GM12892 (cell line): ENCODE measurements at places on chromosomes 3 and 15.

DNA sequence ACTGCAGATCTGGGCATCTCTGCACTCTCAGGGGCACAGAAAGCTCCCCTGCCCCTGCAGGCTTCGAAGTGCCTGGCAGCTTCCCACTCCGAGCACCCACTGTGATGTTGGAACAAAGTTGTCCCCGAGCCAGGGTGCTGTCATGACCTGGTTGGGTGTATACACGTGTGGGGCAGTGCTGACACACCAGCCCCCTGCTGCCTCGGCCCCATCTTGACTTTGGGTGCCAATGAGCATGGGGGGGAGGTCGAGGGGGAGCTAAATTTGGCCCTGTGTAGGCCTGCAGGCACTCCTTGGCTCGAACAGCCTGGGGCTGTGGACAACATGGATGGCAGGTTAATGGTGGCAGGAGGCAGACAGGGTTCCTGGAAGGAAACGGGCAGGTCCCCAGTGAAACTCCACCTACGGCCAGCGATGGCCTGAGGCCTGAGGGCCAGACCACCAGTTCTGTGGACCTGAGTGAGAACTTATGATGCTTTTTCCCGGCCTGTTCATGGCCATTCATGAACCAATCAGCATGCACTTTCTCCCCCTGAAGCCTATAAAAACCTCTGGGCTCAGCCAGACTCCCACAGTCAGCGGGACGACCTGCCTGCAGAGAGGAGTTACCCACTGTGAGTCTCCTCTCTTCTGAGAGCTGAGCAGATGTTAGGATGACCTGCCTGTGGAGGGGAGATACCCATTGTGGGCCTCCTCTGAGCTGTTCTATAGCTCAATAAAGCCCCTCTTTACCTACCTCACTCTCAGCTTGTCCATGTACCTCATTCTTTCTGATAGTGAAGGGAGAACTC is 1029.1 kb upstream of the GBE1 start:
- no peak for DNase-seq

- DNase-seq: no peak
These were observed 46.0 kb upstream of the NEK10 start for GRCh38 chr3:27415202-27415601.

- DNase-seq: no peak
These were observed 117.6 kb downstream of the FEZF2 start for GRCh38 chr3:62255758-62256157.

DNA sequence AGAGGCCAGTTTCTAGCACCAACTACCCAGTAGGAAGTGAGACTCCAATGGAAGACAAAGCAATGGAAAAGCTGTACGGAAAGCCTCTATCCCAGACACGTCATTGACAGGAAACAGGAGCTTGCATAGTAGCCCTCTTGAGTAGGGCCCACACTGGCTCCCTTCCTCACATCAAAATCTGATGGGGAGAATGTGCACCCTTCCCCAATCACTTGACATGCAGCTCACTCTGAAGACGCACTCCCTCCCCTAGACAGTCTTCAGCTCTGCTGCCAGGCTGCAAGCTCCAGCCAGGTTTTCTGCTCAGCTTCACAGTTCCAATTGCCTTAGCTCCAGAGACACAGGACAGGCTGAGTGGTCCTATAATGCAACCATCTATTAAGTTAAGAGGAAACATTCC is 567.8 kb downstream of the EPHB1 start:
- no peak for DNase-seq

DNA sequence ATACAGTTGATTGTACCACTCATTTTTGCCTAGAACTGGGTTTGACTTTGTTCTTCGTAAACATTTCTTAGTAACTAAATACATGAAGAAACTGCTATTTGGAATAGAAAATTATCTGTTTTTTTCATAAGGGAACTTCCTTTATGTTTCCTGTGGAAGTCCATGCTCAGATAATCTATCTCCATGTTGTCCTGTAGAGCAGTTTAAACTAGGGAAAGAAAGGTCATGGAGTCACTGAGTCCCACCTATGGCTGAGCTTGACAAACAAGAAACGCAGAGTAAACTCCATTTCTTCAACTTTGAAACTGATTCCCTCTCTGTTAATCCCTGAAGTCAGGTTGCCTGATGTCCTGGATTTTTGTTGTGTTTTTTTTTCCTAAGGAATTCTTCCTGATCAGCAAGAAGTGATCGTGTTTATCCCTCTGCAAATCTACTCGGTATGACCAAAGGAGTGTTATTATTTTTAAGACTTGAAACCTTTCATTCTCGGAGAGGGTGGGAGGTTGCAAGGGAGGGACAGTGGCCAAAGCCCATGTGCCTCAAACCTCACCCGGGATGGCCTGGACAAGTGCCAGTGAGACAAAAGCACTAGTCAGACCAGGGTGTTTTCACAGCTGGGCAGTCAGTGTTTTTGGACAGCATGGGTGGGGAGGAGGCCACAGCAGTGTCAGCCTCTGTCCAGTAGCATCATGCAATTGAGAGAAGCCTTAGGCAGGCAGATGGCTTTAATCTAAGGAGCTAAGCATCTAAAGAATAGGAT is 129.8 kb upstream of the PHLDB2 start:
- no peak for DNase-seq

DNA sequence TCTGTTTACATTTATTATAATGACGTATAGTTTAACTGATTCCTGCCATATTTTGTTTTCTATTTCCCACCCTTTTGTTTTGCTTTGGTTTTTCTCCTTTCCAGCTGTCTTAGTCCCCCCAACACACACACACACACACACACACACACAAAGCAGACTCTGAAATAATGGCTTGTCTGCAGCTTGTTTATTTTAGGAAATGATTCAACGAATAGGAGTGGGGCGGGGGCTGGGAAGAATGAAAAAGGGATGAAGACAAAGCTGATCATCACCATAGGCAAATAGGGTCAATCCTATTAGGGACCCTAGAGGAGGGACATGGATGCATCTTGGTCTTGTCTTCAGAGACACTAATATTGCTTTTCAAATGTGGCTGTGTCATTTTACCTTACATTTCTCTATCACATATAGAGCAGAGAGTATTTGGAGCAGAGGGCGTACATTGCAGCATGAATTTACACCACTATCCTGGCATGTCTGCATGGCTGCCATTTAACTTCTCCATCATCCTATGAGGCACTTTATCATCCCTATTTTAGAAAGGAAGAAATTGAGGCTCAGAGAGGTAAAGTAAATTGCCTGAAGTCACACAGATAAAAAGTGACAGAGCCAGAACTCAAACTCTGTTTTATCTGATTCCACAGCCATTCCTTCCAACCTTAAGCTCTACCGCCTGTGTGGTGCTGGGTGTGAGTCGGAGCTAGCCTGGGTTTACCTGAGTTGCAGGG is 147.2 kb upstream of the TPM1 start:
- no peak for DNase-seq

GRCh38 chr3:107315141-107315540 is 62.1 kb upstream of the CCDC54 start:
- no peak for DNase-seq

DNA sequence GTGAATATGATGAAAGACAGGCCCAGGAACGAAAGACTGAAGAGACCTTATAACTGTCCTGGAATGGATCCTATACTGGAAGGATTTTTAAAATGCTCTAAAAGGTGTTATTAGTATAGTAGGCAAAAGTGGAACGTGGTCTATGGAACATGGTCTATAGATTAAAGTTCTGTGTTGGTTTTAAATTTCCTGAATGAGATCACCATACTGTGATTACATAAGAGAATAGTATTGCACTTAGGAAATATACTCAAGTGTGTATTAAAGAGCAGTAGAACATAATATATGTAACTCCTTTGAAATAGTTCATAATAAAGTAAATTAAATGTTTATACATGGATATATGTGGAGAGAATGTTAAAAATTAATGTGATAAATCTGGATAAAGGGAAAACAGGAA is 68.2 kb downstream of the SPRED1 start:
- no peak for DNase-seq

- no peak for DNase-seq
These were observed 97.7 kb downstream of the DPH6 start for GRCh38 chr15:35448294-35448693.

GRCh38 chr3:195154793-195155535 is 116.0 kb downstream of the XXYLT1 start:
- DNase-seq: peak; percentile 50

DNA sequence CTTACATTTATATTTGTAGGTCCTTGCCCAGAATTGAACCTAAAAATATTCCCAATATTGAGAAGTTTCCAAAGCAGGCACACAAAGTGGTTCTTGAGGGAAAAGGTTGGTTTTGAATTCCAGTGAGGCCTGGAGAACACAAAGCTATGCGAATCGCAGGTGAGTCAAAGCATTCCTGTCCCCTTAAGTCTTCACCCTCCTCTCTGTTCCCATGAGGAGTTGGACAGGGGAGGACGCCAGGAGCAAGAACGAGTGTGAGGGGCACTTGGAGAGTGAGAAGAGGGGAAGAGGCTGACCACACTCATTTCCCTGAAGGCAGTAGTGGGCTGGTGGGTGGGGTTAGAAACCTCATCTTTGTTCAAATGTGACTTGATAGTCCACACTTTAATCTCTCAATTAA is 185.8 kb upstream of the EOMES start:
- DNase-seq: no peak

DNA sequence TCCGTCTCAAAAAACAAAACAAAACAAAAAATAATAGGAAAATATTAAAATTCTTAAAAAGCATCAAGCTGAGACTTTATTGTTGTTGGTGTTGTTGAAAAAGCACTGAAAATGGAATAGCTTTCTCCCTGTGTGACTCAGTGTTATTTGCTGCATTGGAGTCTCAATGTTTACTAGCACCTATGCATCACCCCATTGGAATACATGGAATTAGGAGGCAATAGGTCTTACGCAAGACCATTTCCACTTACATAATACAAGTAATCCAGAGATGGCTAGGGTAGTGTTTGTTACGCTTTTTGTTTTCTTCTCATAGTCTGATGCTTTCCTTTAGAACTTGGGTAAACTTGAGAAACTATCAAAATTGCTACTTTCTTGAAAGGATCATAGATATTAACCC is 15.2 kb downstream of the GXYLT2 start:
- DNase-seq: no peak

DNA sequence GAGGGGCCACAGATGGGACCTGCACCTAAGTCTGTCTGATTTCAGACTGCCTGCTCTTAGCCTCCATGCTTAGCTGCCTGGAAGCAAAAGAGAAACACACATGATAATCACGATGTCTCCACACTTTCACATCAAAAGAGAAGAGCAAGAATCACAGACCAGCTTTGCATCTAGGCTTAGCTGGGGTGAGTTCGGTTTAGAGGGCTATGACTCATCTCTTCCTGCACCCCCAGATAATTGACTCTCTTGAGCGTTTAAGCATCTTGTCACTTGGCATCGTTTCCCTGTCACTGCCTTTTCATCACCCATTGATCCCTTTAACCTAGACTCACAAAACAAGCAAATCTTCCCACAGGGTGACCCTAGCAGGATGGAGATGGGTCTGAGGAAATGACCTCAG is 124.0 kb downstream of the NTRK3 start:
- DNase-seq: no peak

DNA sequence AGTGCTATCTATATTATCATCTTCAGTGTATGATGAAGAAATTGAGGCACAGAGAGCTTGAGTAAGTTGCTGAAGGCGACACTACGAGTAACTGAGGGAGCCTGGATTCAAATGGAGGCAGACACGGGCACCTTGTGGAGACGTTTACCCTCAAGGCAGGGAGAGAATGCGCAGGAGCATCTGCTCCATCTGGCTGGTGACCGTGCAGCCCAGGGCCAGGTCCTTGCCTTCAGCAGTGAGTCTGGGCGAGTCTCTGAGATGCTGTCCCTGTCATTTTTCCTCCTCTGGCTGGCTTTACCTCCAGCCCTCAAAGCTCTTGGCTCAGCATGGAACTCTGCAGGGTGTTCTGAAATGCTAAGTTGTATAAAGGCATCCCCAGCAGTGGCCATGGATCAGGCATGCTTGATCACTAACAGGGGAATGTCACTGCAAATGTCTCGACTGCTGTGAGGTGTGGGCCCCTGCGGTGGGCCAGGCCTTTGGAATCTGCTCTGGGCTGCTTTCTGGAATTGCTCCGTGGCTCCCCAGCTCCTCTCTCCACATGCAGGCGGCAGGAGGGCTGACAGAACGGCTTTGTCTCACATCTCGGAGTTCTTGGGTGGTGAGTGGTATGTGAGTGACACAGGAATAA is 19.7 kb downstream of the SPSB4 start:
- DNase-seq: no peak

DNA sequence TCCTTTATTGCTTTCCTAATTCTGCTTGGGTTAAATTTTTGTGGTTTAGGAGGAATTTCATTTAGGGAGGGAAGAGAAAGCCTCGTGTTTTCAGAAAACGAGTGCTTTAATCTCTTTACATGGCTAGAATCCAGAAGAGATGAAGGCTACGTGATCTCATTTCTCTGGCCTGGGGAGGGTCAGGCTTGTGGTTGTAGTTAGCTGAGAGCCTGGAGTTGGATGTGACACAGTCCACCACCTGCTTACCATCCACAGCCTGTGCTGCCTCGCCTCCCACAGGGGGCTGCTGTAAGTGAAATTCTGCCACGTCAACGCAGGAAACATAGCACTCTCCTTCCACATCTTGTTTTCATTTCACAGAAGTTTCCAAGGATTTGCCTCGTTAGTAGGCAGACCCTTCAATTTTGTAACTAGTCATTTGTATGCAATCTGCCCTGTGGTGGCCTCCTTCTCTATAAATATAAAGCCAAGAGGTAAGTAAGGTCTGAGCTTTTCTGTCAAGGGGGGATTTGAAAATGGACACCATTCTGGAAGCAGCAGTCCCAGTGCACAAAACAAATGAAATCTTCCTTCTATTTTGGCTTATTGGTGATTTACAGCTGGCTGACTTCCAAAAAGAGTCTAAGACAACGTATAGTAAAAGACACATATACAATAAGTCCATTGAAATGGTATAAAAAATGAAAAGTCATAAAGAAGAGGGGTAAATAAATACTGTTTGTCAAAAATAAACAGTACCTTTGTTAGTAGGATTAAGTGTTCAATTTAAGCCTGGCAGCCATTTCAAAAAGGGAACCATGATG is 3.4 kb downstream of the GXYLT2 start:
- no peak for DNase-seq

GRCh38 chr3:23264413-23264812 is 61.3 kb downstream of the UBE2E2 start:
- no peak for DNase-seq

DNA sequence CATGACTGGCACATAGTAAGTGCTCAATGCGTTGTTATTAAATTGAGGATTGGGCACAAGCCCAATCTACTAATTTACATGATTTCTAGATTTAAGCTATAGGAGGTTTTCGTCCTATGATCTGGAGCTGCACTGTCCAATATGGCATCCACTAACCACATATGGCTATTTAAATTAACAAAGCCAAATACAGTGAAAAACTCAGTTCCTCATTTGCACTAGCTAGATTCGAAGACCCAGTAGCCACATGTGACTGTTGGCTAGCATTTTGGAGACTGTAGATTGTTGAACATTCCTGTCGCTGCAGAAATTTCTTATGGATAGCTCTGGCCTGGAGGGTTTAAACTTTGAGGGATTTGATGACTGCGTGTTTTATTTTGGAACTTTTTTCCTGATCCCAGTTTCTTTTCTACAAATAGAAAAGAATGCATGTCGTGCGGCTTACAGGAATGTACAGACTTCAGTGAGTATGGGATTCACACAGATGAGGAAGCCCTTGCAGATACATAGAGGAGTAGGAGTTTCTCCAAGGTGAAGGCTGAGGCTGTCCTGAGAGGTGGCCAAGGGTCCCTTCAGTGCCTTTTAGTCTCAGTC is 82.8 kb downstream of the SLCO3A1 start:
- no peak for DNase-seq

GRCh38 chr3:58884453-58884852 is 165.4 kb downstream of the CFAP20DC start:
- DNase-seq: no peak
